Mesenteric fat pad (tissue), 1 donor: ENCODE measurements at places on chromosomes 5 and 9. TPM values are rescaled to one million over a fixed set of nuclear protein-coding genes. Genes with fewer than 3 reads are reported as not detected.

DNA sequence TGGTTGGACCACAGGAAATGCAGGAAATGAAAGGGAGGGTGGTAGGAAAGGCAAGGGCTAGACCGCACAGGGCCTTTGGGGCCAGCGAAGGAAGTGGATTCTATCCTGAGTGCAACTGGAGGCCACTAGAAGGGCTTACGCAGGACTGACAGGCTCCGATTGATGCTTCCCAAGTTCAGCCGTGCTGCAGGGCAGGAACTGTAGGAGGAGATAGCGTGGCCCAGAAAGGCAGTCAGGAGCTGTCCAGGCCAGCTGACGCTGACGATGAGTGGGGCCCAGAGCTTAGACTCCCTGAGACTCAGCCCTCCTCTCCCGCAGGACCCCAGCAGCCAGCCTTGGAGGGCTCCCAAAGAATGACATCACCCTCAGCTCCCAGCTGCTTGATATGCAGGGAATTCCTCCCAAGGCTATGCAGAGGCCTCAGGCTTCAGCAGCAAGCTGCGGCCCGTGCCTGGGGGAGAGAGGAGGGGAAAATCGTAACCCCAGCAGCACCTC is 48.8 kb downstream of the KCNIP1 start:
- no peak for DNase-seq

PTGER4 gene
- total RNA-seq = 14.8 TPM

DNA sequence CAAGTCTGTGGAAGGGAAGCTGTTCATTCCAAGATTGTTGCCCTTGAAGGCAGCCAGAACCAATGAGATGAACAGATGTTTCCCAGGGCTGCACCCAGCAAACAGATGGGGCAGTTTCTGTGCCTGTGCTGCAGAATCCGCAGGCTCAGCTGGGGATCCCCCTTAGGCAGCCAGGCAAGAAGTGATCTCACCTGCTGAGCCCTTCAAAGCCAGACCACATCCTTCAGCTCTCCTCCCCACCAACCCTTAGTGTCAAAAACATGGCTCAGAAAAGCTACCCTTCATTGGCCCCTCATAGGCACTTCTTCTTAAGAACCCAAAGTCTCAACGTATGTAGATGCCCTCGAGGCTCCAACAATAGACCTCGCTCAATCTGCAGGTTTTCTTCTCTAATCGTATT is 626.7 kb downstream of the CCDC171 start:
- no peak for DNase-seq

DNA sequence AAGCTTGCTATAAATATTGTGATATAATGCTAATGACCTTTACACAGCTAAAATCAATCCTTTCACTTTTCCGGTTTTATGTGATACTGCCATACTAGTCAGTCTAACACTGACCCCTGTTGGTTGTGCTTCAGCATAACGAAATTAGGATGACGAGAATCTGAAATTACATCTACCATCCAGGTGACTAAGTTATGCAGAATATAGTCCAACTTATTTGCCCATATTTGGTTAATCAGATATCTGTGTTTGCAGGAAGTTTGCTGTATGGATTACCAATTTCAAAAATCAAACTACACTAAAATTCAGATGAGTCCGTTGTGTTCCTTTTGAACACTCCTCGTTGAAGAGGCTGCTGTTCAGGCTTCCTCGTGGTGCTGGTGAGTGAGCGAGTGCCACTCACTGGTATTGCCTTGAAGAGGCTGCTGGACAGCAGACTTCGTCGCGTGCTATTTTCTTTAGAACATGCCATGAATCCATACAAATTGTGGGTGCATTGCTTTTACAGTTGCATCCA is 32.5 kb downstream of the TENT4A start:
- DNase-seq = no peak

VCAN gene
- total RNA-seq = 224 TPM

DNA sequence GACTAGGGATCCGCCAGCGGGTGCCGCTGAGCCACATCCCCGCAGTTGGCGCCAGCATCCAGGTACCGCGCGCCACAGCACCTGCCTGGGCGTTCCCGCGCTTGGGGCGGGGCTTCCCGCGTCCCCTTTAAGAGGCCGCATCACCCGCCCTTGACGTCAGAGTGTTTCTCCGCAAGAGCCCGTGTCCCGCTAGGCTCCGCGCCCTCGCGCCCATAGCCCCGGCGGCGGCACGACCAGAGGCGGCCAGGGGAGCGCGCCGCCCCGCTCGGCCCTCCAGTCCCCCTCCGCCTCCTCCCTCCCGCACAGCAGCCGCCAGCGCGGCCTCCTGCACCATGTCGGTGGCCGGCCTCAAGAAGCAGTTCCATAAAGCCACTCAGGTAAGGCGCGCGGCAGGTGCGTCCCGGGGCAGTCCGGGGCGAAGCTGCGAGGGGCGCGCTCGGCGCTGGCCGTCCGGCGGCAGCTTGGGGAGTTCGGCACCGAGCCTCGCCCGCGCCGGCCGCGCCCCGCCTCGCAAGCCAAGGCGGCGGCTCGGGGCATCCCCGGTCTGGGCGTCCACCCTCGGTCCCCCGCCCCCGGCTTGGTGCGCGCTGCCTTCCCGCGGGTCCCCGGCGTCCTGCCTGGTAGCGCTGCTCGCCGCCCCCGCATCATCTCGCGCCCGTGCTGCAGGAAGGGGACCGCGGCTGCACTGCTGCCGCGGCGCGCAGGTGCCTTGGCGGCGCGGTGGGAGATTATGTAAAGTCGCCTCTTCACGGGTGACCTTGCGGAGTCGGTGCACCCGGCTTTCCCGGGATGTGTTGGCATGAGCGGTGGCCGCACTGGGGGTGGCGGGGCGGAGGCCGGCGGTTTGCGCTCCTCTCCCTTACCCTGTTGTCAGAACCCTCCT is at the start of gene SH3GL2:
SH3GL2 (plus strand) TSS at position 156 of the 883 bp plus-strand sequence.
- no peak for DNase-seq
